Fibroblast of skin of left biceps (primary cell): ENCODE measurements at places on chromosomes 6 and 20.

DNA sequence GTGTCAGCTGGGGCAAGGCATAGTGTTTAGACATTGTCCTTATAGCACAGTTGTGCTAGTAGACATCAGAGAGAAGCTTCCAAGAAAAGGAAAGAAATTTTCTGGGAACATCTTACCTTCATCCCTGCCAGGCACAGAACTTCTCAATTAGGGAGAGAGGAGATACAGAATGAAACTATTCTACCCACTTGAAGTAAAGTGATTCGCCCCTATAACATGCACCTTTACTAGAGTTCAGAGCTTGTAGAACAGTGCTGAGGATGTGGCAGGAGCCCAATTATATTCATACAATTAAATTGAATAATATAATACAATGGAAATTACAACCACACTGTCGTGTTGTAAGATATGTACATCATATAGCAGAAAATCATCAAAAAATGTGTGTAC, 1063.9 kb upstream of the CITED2 start:
- peak; percentile 18 for DNase-seq

GRCh38 chr20:45502561-45502960, 12.9 kb downstream of the SPINT3 start:
- no peak for DNase-seq

DNA sequence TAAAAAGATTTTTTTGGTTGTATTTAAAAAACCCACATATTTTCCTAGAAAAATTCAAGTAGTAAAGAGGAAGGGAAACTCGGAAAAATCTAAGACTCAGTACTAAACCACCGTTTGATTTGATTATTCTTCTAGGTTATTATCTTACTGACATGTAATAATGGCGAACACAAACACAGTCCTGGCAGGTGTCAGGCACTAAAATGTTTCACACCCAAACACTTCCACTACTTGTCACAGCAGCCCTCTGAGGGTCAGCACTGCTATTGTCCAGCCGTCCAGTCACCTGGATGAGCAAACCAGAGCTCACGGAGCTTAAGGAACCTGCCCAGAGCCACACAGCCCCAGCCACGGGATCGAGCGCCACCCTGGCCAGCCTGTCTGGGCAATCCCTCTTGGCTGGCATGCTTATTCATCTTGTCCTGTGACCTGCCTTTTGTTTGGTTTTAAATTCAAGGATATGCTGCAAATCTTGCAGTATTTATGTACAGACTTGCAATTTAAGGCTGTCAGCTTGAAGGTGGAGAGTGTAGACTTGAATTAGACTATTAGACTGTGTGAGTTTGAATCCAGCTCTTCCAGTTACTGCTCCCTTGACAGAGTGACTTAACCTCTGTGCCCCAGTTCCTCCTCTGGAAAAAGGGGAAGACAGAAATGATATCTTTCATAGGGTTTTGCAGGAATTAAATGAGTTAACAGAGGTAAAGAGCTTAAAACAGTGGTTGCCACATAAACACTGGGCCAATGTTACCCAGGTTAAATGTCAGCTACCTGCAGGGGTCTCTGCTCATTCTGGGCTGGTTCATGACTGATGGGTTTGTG, 82.2 kb downstream of the CDYL start:
- DNase-seq, result no peak

DNA sequence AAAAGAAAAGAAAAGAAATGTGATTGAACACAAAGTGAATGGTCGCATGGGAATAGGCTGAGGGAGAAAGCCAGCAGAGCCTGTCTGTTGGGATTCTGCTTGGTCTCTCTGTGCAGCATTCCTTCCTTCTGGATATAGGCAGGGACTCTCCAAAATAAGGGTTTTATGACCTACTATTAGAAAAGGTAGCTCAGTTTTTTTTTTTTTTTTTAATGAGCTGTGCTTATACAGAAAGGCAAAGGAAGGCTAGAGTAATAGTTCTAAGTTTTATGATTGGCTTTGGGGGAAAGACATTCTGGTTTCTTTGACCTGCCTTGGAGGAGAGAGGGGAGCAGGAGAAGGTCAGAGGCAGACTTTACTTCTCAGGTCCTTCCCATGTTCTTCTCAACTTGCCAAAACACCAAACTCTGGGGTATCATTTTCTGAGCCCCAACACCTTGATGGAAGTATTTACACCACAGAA, 18.8 kb upstream of the IER3 start:
- DNase-seq, result no peak

DNA sequence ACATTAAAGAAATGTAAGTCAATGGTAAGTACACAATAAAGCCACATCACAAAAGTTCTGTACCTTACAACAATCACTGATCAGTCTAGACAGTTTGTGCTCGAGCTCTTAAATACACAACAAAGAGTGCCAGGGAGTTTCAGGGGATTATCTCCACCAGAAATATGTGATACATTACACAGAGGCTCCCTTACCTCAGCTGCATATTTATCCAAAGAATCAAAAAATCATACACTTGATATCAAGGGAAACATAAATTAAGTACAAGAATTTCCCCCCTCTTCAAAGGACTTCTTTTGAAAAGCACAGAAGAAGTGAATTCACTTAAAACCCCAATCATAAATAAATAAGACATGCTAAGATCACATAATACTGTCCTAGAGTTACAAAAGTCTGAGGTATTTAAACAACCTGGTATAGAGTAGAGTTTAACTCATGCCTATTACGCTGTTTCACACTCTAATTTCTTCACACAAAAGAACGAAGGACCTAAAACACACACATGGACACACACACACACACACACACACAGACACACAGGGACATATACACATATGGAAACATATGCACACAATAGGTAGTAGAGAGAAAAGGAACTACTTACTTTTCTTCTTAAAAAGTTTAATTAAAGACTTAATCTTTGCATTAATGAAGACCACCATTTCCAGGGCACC, 528 bp downstream of the NHSL1 start:
- no peak for DNase-seq

DNA sequence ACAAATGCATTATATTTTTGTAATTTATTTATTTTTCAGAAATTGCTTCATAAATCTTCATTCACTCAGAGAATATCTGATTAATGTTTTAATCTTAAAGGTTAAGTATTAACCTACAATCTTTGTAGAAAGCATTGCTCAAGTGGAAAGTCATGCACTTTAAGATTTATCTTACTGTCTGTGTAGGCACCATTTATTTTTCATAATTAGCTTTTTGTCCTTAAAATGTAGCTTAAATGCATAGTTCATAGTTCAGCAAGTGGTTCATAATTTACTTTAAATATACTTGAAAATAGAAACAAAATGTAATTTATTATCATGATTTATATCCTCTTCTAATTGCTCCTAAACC, 397.3 kb downstream of the LAMA2 start:
- no peak for DNase-seq

DNA sequence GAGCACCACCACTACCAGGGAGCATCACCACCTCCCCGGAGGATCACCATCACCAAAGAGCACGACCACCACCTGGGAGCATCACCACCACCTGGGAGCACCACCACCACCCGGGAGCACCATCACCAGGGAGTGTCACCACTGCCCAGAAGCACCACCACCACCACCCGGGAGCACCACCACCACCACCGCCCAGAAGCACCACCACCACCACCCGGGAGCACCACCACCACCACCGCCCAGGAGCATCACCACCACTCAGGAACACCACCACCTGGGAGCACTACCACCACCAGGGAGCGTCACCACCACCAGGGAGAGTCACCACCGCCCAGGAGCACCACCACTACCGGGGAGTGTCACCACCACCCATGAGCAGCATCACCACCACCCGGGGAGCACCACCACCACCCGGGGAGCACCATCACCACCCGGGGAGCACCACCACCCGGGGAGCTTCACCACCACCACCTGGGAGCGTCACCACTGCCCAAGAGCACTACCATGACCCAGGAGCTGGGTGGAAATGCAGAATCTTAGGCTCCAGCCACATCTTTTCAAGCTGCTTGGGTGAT, 237.3 kb downstream of the SOD2 start:
- no peak for DNase-seq

DNA sequence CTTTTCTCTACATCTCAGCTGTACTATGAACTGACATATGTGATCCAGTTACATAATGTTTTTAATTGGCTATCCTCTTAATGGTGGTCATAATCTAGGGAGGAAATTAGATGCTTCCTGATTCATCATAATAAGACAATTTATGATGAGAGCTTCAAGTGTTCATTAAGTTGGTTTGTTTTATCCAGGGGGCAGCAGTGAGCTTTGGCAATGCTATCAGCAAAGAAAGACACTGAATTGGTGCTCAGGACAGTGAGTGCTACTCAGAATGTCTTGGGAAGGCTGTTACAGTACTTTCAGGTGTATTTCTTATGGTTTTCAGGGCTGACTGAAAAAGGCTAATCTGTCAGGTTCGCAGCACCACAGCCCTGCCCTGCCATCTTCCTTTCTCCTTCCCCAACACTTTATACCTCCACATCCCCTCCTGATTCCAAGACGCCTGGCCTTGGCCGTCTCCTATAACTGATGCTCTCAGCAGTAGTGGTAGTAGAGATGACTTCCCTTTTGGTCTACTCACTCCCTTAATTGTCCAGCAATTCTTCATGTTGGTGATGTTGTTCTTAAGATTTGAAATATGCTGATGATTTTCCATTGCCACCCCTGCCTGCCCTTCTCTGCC, 67.0 kb upstream of the TNFAIP3 start:
- no peak for DNase-seq

DNA sequence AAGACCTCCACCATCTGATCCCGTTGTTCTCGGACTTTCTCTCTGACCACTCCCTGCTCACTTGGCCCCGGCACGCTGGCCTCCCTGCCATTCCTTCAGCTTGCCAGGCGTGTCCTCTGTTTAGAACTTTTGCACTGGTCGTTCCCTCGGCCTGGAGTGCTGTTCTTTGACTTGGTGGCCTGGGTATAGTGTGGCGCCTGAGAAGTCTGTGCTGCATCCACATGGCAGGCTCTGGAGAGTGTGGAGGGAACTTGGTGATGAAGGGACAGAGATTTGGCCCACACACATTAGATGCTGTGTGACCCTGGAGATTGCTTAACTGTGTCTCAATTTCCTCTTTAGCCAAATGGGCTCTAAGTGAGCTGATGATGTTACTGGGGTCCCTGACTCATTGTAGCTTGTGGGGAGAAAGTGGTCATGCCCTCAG, 13.0 kb upstream of the TGM2 start:
- DNase-seq, result no peak
